ENCODE measurements at places on chromosomes 5 and 9.

- DNase-seq: no peak
Observed at GRCh38 chr5:124528838-124529237, 217.6 kb downstream of the ZNF608 start.

DNA sequence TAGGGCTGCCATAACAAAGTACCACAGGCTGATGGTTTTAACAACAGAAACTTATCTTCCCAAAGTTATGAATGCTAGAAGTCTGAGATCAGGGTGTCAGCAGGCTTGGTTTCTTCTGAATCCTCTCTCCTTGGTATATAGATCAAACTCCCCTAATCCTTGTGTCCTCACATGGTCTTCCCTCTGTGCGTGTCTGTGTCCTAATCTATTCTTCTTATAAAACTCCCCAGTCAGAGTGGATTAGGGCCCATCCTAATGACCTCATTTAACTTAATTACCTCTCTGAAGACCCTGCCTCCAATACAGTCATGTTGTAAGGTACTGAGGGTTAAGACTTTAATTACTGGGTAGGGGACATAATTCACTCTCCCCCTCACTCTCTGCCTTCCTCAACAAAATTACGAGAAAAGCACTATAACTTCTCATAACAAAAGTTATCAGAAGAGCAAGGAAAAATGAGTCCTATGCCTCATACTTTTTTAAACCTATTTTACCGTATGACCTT lies 68.6 kb downstream of the DPYSL3 start:
- DNase-seq: no peak

DNA sequence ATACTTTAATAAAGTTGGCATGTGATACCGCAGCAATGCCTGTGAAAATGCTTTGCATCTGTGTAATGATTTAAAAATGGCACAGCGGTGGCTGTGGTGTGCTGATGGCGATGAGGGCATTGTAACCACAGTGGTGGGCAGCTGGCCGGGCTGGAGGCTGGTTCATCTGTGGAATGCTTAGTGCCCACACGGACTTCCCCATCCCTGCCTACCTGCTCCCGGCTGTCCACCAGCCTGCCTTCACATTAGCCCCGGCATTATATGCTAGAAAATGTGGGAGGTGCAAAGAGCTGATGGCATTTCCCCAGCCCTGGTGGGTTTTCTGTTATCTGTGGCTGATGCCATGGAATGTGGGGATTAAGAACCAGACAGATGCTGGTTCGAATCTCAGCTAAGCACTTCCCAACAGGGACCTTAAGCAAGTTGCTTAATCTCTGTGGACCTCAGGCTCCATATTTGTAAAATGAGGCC lies 2.9 kb upstream of the NDST1 start:
- no peak for DNase-seq

GRCh38 chr9:93161786-93162562 lies 22.0 kb upstream of the WNK2 start:
- no peak for DNase-seq

DNA sequence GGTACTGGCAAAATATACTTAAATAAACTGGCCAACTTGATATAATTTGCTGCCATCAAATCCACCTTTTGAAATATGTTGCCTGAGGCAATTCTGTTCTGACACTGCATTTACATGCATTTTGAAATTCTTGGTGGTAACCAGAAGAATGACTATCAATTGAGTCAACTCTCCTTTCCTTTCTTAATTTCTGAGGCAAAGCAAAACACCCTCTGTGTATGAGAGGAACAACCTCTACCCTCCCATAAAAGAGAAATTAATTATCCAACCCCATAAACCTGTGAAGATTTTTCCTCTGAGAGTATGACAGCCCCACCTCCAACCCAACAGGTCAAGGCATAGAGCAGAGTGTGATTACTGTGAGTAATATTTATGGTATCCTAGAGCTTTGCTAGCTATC lies 286.8 kb downstream of the NR2F1-AS1 start:
- no peak for DNase-seq

DNA sequence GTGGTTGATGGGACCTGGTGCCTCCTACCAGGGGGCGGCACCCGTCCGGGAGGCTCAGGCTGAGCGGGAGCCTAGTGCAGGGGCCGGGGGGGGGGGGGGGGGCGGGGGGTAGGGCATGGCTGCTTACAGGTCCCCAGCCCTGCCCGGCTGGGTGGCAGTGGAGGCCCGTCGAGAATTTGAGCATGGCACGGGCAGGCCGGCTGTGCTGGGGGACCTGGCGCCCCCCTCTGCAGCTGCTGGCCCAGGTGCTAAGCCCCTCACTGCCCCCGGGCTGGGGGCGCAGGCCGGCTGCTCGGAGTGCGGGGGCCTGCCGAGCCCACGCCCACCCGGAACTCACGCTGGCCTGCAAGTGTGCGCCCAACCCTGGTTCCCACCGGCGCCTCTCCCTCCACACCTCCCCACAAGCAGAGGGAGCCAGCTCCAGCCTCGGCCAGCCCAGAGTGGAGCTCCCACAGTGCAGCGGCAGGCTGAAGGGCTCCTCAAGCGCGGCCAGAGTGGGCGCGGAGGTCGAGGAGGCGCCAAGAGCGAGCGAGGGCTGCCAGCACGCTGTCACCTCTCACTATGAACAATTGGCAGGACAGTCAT lies 77.7 kb downstream of the LMNB1 start:
- DNase-seq: no peak

DNA sequence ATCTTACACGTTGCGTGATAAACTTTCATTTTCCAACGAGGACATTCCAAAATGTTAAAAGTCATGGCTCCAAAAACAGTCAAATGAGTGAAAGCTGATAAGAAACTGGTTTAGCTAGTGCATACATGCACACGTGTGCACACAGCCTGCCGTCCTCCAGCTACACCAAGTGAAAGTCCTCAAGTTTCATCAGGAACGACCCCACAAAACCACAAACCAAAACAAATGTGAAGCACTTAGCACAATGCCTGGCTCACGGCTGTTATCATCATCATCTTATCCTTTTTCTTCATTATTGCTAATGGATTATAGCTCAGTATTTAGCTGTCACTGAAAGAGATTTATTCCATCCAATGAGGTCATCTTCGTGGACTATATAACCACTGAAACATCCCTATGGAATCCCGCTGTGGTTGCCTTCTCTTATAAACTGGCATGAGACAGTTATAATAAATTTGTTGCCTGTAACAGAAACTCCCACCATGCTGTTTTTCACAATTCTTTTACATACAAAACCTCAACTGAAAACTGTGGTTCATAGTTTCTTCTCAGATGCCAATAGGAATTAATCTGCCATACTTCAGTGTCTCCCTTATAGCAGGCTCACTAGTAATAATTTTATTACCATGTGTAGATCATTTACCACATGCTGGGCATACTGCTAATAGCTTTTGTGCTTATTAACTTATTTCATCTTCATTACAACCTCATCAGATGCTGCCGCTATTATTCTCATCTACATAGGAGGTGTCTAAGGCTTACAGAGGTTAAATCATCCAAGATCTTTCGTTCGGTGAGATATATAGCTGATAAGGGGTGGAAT lies 56.1 kb downstream of the SAXO1 start:
- no peak for DNase-seq

DNA sequence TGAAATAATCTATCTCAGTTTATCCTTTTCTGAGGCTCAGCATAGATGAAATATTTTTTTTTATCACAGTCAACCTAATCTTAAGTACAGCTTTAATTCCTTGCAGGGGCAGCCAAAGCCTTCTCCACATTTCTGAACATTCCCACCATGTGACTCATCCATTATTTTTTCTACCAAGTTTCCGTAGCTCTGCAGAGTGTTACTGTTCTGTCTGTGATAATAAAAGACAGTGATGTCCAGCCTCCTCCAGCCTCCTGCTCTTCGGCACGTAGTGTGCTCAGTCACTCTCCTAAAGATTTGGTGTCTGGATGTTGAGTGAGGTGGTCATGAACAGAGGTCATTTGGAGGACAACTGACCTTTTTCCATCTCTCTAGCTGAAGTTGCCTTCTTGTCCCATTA lies 338.1 kb upstream of the ADAMTS16 start:
- DNase-seq: no peak

DNA sequence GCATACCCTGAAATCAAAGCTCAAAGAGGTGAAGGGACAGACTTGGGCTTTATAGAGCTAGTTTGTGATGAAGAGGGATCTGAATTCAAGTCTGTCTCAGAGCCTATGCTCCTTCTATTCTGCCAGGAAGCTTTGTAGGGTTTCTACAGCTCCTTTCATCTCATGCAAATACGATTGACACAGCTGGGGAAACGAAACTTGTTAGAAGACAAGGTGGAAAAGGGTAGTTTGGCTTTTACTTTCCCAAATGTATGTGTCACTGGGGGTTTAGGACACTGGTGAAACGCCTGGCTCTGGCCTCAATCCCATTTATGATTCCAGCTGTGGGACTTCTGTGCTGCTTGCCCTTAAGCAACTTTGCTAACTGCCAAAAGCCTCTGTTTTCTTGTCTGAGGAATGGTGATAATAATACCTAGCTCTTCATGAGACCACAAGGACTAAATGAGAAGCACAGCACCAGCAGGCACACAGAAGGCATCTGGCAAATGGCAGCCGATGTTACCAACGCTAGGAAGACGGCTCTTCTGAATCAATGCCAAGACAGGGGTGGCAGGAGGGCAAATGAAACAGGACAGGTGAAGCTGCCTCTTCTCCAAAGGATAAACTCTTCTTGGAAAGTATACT lies 70.3 kb upstream of the EQTN start:
- peak; percentile 50 for DNase-seq

DNA sequence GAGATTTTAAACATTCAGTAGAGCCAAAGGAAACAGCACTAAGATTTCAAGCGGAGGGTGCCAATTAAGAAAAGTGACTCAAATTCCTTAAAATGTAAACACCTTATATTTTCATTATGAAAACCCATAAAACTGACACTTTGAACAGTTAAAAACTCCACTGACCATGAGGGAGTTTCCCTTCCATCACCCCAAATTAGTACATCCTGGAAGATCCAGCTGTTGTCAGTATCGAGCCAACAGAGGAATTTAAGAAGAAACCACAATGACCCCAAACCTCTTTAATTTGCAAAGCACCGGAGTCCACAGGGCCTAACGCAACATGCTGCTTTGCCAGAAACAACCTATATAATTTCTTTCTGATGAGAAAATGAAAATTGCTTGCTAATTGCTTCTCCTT lies 41.3 kb downstream of the ROR2 start:
- no peak for DNase-seq

- no peak for DNase-seq
Observed at GRCh38 chr5:178467205-178467567, 123.0 kb downstream of the COL23A1 start.

DNA sequence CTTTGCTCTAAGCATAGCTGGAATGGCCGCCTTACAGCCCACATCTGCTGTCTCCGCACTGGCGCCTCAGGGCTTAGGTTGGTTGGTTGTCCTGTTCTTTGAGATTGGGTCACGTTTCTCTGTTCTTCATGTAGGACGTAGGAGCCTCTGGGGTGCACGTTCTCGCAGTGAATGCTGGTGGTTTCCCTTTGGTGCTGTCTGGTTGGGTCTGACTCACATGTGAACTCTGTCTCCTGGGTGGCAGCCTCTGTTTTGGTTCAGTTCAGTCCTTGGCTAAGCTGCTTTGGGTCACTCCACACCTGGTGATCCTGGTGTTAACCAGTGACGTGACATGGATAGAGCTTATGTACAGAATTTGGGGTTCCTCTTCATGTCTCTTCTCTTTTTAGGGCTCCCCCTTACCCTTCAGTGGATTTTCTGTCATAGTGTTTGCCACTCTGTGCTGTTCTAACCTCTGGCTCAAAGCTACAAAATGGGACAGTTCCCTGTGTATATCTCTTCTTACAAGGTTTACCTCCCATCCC lies 12.6 kb upstream of the LPCAT1 start:
- DNase-seq: no peak

- peak; percentile 12 for DNase-seq
Observed at GRCh38 chr5:76607353-76607871, 15.8 kb downstream of the F2RL2 start.

- DNase-seq: peak; percentile 18
Observed at GRCh38 chr9:16521868-16522411, 348.5 kb downstream of the BNC2 start.

DNA sequence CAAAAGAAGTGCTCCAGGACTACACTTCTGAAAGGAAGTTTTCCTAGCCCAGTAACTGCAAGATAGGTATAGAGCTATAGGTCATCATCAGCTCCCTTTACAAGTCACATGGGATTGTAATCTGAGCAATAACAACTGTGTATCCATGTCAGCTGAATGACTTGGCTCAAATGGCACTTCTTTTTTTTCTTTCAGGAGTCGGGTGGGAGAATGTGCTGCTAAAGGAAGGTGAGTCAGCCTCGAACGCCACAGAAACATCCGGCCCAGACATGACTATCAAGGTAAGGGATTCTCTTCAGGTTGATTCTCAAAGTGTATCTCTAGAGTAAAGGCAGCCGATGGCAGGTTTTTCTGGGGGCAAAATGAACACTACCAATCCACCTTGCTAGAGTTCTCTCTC lies 192.2 kb downstream of the C9orf152 start:
- DNase-seq: no peak

- DNase-seq: no peak
Observed at GRCh38 chr9:108618906-108619550, 236.8 kb downstream of the ACTL7B start.

DNA sequence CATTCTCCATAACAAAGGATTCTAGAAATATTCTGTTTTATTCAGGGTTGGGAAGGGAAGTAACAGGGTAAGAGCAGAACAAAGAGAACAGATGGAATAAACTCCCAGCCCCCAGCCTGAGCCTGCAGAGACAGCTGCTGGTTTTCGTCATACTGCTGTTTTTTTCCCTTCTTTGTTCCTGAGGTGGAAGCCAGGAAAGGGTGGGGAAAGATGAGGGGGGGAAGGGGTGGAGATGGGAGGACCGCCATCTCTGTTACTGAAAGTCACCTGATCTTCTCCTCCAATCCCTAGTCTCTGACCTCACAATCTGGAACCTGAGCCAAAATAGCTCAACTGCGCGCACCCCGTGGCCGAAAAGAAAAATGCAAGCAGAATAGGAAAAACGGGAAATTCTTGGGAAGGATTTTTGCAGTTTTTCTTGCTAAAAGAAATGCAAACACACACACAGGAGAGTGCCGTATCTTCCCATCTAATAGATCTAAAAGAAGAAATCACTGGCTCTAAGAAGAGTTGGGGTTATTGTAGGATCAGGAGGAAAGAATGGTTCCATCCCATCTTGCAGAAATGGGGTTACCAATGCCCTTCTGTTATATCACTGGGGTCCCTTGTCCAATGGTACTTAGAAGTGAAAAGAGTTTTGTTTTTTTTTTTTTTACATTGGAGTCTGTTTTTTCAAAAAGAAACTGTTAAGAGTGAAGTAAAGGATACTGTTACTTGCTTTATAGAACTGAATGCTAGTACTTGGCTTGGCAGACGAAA lies 57.9 kb downstream of the DIAPH1 start:
- DNase-seq: peak; percentile 95
